H9 (cell line): ENCODE measurements at places on chromosomes 4 and X.

DNA sequence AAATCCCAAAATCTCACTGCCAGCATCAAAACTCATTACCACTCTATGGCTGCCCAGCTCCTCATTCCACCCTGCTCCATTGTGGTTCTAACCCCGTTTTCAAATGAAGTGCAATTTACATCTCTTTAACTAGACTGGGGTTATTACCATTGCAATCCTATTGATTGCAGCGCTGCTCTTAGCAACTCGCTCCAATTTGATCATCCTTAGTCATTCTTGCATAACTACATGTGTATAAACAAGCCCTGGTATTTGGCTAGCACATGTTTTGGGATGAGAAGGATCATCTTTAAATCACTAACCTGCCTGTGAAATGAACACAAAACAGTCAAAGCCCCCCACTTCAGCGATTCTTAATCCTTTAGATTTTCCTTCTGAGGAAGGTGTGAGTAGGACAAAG, 340.1 kb upstream of the PPARGC1A start:
- DNase-seq: no peak

- no peak for DNase-seq
Measured at GRCh38 chr4:19386786-19387185, 864.9 kb upstream of the SLIT2 start.

GRCh38 chrX:52995987-52996331, 37.6 kb upstream of the FAM156A start:
- DNase-seq: no peak

- DNase-seq: no peak
Measured at GRCh38 chr4:45350438-45350837, 624.1 kb upstream of the GNPDA2 start.

DNA sequence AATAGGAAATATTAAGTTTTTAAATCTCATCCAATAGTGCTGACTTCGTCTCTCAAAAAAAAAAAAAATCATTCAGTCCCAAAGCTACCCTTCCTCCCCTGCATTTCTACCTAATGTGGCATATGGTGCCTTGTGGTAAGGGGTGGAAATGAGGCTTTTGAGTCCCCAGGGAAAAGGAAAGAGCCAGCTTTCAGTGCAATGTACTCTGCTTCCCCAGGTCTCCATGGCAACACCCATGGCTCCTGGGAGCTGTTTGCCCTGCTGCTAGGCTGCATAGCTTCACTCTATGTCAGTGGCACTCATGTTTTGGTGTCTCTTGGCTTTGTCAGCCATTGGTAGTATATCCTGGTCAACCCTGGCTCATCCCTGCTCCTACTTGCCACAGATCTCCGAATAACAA, 175.9 kb downstream of the SLC39A8 start:
- peak; percentile 47 for DNase-seq
